ENCODE measurements at places on chromosomes 12 and 14. TPM values are rescaled to one million over a fixed set of nuclear protein-coding genes. Genes with fewer than 3 reads are reported as not detected.

GRCh38 chr14:52013984-52014600 is 24.7 kb downstream of the RTRAF start:
- H3K4me1 ChIP-seq: no peaks in the 10 kb centered on the region
- peaks cover 16% of the 10 kb centered on the region for H3K36me3 ChIP-seq
- no peak overlapping the region for H3K27ac ChIP-seq
- no peak overlapping the region for H3K4me3 ChIP-seq
- no peak for DNase-seq

The ENTPD5 gene
- 9.8 TPM for total RNA-seq

The FOXA1 gene
- total RNA-seq: not detected

The TMCC3 gene
- total RNA-seq: 6.9 TPM

DNA sequence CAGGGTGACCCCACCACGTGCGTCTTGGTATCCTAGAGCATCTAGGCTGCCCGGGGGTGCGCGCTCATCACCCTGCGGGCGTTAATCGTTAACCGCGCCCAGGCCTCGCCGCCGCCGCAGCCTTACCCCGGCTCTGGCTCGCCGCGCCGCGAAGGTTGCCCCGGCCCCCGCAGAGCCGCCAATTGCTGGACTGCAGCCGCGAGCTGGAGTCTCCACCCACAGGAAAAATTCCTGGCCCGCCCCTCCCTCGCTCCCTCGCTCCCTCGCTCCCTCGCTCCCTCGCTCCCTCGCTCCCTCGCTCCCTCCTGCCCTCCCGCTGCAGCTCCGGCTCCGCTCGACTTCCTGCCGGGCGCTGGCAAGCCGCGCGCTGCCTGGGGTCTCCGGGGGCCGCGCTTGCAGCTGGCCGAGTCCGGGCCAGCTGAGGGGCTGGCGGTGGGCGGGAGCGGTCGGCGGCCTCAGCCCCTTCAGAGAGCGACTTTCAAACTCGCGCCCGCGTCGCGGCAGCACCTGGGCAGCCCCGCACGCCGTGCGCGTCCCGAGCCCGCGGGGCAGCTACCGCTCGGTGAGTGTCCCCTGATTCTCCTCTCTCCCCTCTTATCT is at the start of gene PLEKHG3:
PLEKHG3 (plus strand) TSS at position 282 of the 600 bp plus-strand sequence. CDS start 23,208 bp downstream, outside the sequence.
- H3K4me1 ChIP-seq: peaks cover 37% of the 10 kb centered on the region
- H3K36me3 ChIP-seq: no peaks in the 10 kb centered on the region
- no peaks in the 10 kb centered on the region for H3K27me3 ChIP-seq
- H3K27ac ChIP-seq: peak within 1 kb of the TSS; percentile 90

DNA sequence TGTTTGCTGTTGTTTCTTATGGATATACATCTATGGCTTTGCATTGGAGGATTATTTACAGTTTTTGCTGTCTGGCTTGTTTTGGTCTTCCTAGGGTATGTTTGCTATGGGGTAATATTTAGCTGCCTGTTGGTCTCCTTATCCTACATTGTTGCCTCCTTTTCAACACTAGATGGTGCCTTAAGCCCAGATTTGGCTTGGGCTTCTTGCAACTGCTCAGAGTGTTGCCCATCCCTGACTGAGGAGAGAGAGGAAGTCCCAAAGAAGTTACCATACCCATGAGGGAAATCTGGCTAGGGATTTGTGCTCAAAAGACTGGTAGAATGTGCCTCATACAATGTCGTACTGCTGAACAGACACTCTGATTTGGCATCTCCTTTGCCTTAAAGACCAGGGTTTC is 94.6 kb upstream of the MUCL1 start:
- no peak overlapping the region for H3K27ac ChIP-seq
- no peak overlapping the region for H3K4me3 ChIP-seq
- DNase-seq: no peak
- H3K4me1 ChIP-seq: no peaks in the 10 kb centered on the region

GRCh38 chr12:124898200-124898922 is 16.1 kb downstream of the UBC start:
- DNase-seq: no peak
- no peaks in the 10 kb centered on the region for H3K36me3 ChIP-seq
- H3K4me3 ChIP-seq: peak overlapping the region; percentile 45
- no peak overlapping the region for H3K27ac ChIP-seq
- H3K27me3 ChIP-seq: no peaks in the 10 kb centered on the region
- H3K4me1 ChIP-seq: peaks cover 4% of the 10 kb centered on the region

- no peaks in the 10 kb centered on the region for H3K27me3 ChIP-seq
- H3K4me1 ChIP-seq: no peaks in the 10 kb centered on the region
- DNase-seq: no peak
- no peaks in the 10 kb centered on the region for H3K36me3 ChIP-seq
These were observed 316.2 kb downstream of the VRK1 start for GRCh38 chr14:97113339-97113738.

DNA sequence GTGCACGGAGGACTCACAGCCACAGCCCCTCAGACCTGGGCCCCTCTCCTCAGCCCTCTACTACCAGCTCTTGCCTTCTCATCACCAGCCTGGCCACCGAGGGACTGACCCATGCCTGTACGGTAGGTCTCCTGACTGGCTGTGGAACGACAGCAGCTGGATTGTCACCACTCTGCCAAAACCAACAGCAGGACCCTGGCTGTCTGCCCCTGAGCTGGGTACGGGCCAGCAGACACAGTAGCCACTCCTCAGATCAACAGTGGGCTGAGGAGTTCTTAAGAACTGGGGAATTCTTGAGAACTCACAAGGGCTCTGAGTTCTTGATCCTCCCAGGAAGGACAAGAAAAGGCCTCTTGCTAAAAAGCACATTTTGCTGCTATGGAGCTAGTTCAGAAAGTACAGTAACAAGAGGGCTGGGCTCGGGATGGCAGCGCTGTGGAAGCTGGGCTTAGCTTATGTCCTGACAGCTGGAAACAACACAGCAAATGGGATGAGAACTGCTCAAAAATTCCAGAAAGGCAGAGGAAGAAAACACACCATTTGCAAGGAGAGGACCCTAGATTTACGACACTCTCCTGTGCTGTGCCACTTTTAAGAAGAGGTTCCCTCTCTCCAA is 176.4 kb downstream of the ANO2 start:
- H3K27me3 ChIP-seq: no peaks in the 10 kb centered on the region
- no peak overlapping the region for H3K27ac ChIP-seq
- H3K4me3 ChIP-seq: no peak overlapping the region
- H3K4me1 ChIP-seq: peaks cover 18% of the 10 kb centered on the region
- no peaks in the 10 kb centered on the region for H3K36me3 ChIP-seq
- peak; percentile 15 for DNase-seq

The KRT86 gene
- 9.3 TPM for total RNA-seq

DNA sequence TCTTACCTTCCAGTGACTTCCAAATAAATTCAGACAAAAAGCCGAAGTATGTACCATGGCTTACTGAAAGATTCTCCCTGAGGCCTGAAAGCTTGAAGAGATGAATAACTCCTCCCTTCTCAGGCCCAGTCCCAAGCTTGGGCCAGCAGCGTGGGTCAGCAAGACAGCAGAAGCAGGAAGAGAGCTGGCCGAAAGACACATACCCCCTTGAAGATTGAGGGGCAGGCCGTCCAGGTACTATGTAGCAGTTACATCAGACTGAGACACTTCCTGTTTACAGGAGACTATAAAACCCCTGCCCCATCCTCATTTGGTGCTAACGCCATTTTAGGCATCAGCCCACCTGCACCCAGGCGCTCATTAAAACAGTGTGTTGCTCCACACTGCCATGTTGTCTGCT is 15.0 kb downstream of the NDUFA12 start:
- no peaks in the 10 kb centered on the region for H3K36me3 ChIP-seq
- DNase-seq: no peak
- H3K4me3 ChIP-seq: no peak overlapping the region
- no peaks in the 10 kb centered on the region for H3K27me3 ChIP-seq

The FAM181A gene
- not detected for total RNA-seq

The NANOG gene
- total RNA-seq: 0.27 TPM

Measured in thoracic aorta (tissue), 2 donors.